ENCODE measurements at places on chromosomes 3 and 15.

GRCh38 chr3:72537448-72537847, 310.8 kb downstream of the SHQ1 start:
- no peak for DNase-seq

- no peak for DNase-seq
Observed at GRCh38 chr3:158085931-158086330, 20.3 kb downstream of the SHOX2 start.

DNA sequence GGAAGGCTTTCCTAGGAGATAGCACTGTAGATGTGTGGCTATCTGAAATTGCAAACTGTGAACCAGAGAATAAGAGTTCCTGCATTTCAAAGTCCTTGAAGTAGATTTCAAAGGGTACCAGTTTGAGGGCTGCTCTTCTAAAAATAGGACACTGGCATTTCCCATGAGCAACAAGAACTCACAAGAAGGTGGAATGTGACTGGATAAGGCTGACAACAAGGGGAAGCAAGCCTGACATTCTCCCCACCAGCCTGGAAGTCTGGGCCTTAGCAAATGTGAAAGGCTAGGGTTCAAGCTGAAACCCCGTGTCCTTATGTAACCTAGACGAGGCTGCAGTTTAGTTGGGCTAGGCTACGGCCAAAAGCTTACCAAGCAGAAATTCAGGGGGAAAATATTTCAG, 18.7 kb upstream of the TJP1 start:
- no peak for DNase-seq

DNA sequence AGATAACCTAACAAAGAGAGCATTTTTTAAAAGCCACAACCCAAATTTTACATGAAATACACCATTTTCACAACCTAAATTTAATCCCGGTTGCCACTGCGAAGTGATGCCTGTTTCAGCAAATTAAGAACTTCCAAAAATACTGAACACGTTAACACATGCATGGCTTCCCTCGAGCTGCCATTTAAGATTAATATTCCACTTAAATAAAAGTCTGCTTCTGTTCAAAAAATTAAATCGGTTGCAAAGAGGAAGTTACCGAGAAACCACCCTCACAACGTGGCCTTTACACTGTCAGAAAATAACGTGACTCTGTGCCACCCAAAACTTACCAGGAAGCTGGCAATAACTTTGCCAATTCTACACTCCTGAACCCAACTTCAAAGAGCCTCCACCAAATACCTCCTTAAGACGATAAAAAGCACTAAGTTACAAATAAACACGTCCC, 1.2 kb downstream of the TBL1XR1 start:
- no peak for DNase-seq

DNA sequence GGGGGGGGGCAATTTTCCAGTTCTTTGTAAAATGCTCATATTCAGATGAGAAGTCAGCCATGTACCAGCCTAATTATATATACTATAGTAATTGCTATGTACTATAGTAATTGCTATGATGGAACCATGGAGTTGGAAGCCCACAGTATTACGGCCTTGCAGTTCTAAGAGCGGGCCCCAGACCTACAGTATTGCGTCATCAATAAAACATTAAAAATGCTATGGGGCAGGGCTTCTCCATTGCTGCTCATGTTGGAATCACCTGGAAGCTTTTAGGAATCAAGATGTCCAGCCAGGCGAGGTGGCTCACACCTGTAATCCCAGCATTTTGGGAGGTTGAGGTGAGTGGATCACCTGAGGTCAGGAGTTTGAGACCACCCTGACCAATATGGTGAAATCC, 443.7 kb upstream of the GRM7 start:
- no peak for DNase-seq

- no peak for DNase-seq
Observed at GRCh38 chr3:190097617-190098016, 23.1 kb downstream of the P3H2 start.

GRCh38 chr3:149122721-149123578, 6.5 kb upstream of the HPS3 start:
- no peak for DNase-seq

DNA sequence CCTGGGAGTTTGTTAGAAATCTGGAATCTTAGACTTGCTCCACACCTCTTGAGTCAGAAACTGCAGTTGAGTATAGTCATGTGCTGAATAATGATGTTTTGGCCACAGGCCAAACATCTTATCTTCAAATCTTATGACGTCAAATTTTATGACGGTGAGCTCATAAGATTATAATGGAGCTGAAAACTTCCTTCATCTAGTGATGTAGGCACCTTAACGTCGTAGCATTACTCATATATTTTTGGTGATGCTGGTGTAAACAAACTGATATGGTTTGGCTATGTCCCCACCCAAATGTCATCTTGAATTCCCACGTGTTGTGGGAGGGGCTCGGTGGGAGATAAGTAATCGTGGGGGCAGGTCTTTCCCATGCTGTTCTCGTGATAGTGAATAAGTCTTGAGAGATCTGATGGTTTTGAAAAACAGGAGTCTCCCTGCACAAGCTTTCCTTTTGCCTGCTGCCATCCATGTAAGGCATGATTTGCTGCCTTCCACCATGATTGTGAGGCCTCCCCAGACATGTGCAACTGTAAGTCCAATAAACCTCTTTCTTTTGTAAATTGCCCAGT, 268.0 kb upstream of the PROK2 start:
- no peak for DNase-seq

- DNase-seq = no peak
Observed at GRCh38 chr3:126665221-126665936, 10.5 kb upstream of the TXNRD3 start.

DNA sequence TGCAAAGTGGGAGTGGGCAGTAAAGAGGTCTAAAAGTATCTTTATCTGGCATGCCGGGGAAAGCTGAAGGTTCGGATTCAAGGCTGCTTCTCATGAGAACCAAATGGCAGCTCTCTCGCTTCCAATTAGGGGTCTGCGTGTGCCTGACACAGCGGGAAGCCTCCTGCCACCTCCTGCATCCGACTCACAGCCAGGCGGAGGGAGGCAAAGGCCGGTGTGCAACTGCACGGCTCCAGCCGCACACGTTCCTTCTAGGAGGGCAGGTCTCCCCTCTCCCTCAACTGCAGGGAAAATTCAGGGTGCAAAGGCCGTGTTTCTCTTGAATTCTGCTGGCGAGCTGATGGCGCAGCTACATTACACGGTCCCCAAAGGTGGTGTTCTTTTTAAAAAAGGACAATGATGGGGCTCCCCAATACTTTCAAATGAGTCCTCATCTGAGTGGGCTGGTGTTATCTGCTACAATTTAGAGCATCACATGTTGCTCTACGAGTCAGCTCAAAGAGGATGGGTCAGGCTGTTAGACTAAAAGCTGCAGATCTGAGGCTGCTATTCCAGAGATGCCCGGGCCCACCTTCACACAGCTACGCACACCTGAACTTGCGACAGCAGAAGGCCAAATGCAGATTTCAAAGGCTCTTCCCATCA, 226.6 kb downstream of the ADAMTS17 start:
- DNase-seq = no peak

GRCh38 chr3:135997554-135998320, 32.2 kb downstream of the PPP2R3A start:
- no peak for DNase-seq

DNA sequence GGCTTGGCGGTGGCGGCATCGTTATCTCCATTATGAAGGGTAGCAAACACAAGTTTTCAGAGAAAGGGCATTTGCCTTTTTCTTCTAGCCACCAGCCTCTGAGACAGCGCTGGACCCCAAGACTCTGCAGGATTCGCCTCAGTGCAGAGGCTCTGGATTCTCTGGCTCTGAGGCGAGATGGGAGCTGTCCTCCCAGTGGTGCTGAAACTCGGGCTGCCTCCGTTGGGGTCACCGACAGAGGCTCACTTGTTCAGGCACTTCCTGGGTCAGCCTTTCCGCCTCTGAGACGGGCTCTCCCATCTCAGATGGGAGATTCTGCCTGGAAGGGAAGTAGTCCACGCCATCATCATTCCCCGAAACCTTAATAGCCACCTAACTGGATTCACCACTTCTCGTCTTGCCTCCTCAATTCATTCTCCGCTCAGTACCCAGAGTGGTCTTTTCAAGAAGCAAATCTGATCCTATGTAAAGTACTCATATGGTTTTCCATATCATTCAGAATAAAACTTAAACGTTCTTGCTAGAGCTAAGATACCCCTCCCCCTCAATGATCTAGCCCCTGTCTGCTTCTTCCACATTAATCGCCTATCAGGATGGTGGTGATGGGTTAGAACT, 76.9 kb downstream of the RHCG start:
- DNase-seq = peak; percentile 2

DNA sequence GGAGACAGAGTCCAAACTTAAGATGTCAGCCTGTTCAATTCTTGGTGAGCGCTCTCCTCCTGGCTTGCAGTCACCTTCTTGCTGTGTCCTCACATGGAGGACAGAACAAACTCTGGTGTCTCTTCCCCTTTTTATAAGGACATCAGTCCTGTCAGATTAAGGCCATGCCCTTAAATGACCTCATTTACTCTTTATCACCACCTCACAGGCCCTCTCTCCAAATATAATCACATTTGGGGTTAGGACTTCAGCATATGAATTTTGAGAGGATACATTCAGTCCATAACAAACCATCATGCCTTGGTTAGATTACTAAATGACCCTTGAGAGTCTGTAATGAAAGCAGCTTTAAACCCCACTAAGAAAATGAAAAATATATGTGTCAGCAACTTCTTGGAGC, 175.2 kb downstream of the TAFA4 start:
- no peak for DNase-seq

- no peak for DNase-seq
Observed at GRCh38 chr3:16151109-16151508, 23.4 kb upstream of the GALNT15 start.

DNA sequence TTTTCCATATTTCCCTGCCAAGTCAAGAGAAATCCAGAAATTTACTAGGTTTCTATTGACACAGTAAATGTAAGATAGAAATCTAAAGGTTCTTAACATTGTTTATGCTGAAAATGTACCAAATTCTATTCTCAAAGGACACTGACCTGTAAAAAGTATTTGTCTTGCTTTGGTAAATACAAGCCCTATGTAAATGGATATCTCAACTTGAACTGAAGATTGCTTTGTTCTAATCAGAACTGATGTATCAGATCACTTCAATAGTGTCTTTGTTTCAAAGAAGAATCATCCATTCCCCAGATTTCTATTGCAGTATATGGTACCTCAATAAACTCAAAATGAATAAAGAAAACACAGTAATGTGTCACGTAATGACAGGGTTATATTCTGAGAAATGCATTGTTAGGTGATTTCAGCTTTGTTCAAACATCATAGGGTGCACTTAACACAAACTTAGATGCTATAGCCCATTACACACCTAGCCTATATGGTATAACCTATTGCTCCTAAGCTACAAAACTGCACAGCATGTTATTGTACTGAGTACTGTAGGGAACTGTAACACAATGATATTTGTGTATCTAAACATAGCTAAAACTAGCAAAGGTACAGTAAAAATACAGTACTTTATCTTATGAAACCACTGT, 143.5 kb upstream of the NECTIN3 start:
- DNase-seq = no peak

DNA sequence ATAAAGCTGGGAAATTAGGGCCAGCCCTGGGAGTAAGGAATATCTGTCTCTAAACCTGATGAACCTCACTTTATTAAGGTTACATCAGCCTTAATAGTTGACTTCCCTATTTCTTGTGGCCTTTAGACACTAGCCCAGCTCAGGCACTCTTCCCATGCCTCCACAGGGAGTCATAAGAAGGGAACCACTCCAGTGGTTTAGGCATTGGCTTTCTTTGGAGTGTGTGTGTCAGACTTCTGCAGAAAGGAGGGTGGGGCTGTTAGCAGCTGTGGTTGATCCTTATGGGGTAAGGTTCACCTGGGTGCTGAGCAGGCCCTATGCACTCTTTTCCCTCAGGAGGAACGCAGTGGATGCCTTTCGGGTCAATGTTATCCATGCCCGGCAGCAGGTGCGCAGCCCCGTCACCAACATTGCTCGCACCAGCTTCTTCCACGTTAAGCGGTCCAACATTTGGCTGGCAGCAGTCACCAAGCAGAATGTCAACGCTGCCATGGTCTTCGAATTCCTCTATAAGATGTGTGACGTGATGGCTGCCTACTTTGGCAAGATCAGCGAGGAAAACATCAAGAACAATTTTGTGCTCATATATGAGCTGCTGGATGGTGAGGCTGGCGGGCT, 4.0 kb downstream of the AP2M1 start:
- DNase-seq = no peak

DNA sequence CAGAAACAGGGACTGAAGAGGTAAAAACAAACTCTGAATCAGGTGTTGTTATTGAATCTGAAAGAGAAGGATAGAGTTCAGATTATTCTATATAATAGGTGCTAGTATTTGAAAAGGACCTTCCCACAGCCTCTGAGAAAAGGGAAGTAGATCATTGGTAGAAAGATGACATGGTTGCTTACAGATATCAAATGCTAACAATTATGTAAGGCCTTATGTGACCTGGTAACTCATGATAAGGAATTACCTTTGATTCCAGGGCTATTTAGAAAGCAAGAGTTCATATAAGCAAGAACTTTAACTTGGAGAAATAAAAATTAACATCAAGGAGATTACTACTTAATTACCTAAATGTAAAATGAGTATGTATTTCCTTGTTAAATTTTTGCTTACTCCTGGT, 7.6 kb downstream of the SLC27A2 start:
- DNase-seq = no peak

DNA sequence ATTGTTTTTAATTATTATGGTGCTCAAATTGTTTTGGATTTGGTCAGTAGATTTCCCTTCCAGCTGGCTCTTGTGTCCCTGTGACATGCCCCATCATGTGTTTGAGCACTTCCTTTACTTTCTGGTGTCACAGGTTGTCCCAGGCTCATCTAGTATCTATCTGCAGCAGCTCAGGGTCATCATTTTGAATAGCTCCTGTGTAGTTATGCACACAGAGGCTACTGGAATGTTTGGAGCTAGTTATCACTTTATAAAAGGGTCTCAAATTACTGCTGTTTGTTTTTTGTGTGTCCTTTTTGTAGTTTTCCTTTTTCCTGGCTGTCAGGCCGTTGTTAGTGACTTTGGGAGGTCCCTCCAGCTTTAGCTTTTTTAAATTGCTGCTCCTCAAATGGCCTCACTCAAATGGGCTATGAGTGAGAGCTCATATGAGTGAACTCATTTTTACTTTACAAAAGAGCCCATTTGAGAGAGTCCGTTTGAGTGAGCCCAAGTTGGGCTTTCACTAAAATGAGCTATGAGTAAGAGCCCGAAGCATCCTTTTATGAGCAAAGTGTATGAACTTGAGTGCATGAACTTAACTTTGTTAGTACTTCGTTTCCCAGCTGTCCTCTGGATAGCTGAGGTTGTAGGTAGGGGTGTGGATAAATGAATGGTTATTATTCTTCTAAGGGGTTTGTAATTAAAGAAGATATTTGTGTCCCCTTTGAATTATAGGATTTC, 43.8 kb downstream of the SQOR start:
- DNase-seq = no peak
